ENCODE measurements at places on chromosomes 12 and 14. TPM values are rescaled to one million over a fixed set of nuclear protein-coding genes. Genes with fewer than 3 reads are reported as not detected.
A peak's percentile ranks its signal among the peaks of the same experiment; 100 is the strongest.

DNA sequence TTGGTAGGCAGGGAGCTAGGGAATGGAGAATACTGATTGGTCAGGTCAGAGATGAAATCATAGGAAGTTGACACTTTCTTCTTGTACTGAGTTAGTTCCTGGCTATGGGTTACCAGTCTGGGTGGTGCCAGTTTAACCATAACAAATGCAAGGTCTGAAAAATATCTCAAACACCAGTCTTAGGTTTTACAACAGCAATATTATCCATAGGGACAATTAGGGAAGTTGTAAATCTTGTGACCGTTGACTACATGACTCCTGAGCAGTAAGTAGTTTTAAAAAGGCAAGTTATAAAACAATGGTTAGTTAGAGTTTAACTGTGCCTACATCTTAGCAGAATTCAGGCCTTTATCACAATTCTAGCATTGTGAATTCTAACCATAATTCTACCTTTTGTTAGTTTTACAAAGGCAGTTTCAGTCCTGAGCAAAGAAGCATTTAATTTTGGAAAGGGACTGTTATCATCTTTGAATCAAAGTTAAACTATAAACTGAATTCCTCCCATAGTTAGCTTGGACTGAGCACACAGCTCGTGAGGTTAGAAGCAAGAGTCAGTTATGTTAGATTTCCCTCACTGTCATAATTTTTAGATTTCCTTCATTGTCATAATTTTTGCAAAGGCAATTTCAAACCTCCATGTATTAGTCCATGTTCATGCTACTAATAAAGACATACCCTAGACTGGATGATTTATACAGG lies 19.7 kb upstream of the MON2 start:
- DNase-seq = no peak

The RCOR1 gene
- polyA plus RNA-seq = 1.2 TPM

The SPRING1 gene
- 16.3 TPM for polyA plus RNA-seq

The OAS2 gene
- 25.8 TPM for polyA plus RNA-seq

- DNase-seq = no peak
Measured at GRCh38 chr12:26854031-26854390, 21.0 kb upstream of the ITPR2 start.

The PROX2 gene
- polyA plus RNA-seq = 0.22 TPM

The PTCSC3 gene
- not detected for polyA plus RNA-seq

DNA sequence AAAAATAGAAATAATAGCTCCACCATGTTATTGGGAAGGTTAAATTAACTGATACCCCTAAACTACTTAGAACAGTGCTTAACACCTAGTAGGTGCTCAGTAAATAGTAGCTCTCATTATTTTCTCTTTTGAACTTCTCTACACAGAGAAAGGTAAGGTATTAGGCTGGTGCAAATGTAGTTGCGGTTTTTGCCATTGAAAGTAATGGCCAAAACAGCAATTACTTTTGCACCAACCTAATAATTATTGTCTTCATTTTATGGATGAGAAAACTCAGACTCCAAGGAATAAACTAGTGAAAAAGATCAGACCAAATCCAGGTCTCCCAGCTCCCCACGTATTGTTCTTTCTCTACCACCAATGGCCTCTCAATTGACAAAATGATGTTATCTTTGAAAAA lies 157.2 kb upstream of the TMPO start:
- no peak for DNase-seq

The CYP27B1 gene
- not detected for polyA plus RNA-seq

The HPD gene
- not detected for polyA plus RNA-seq

DNA sequence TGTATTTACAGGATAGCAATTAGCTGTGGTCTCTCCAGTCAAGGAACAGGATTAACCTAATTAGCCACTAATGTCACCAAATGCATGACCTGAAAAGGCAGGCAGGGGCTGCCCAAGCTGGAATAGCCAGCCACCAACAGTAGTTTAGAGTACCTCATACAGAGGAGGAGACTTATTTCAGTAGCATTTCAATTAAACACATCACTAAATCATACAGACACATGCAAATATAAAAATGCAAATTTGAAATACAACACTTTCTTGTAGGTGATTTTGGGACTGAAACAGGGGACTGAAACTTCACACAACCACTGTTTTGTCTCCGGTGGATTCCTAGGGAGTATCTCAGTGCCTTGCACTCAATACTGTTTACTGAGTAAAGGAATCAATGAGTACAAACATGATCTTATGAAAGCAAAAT lies 636 bp upstream of the IFNG-AS1 start:
- no peak for DNase-seq

DNA sequence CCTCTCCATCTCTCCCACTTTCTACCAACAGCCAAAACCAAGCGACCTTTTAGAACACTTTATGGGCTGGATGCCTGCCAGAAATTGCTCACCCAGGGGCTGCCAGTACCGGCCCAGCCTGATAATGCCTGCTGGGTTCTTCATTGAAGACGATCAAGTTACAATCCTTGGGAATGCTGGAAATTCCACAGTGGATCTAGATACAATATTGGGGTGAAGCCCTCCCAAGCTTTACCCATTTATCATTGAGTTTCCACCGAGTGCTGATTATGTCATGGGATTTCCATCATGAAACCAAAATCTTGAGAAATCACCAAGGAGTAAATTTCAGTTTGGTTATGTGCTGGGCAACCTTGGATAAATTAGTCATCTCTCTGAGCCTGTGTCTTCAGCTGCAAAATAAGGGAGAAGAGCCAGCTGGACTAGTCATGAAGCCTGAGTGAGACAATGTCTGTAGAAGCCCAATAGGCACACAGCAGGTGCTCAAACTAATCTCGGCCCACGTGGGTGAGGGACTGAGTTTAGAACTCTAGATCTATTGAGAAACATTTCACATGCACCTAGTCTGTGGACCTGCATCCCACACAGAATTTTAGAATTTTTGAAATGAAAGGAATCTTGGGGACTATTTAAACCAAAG lies 75.5 kb upstream of the CLMN start:
- no peak for DNase-seq

- DNase-seq = no peak
Measured at GRCh38 chr12:63846238-63846967, 1.9 kb downstream of the SRGAP1 start.

The GPRC5D gene
- 0.43 TPM for polyA plus RNA-seq

DNA sequence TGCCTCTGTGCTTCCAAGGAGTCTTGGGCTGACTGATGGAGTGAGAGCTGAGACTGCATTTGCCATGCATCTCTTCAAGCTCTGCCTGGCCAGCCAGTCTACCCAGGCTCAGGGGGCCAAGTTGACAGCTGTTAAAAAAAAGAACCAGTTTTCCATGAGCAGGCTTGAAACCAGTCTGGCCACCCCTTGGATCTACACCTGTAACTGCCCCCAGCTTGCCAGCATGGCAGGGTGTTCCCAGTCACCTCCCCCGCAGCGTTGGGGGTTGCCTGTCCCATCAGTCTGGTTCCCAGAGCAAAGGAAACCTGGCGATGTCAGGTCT lies 202.7 kb downstream of the ZFP36L1 start:
- no peak for DNase-seq

GRCh38 chr12:103102225-103102744 lies 144.8 kb downstream of the ASCL1 start:
- no peak for DNase-seq

DNA sequence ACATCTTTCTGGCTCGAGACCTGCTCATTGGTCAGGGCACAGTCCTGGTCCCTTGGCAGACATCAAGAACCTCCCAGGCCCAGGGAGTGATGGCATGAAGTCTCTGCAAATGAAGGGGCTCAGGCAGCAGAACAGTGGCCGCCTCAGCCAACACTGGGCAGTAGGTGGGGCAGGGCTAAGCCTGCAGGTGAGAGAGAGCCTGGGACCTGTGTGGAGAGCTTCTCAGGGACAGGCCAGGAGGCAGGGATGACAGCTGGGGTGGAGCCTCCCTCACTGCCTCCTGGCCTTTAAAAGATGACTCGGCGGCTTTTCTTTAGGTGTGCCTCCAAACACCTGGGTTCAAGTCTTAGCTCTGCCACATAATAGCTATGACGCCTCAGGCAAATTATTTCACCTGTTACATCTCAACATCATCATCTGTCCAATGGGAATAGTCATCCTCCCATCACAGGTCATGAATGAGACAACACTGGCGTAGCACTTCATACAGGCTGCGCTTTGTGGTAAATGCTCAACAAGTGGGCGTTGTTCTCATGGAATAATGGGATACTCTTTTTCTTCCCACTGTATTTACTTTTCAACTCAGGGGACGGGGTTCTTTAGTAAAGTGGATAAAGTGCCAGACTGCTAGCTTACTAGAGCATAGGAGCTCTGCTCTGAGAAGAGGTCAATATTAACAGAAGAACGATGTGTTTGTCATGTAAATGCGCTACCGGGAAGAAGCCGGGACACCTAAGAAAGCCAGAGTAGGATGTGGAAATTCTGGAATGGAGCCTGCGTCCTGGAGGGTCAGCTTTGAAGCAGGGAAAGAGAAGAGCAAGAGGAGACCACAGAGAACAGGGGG lies 277.4 kb downstream of the FOXN3 start:
- DNase-seq = no peak

DNA sequence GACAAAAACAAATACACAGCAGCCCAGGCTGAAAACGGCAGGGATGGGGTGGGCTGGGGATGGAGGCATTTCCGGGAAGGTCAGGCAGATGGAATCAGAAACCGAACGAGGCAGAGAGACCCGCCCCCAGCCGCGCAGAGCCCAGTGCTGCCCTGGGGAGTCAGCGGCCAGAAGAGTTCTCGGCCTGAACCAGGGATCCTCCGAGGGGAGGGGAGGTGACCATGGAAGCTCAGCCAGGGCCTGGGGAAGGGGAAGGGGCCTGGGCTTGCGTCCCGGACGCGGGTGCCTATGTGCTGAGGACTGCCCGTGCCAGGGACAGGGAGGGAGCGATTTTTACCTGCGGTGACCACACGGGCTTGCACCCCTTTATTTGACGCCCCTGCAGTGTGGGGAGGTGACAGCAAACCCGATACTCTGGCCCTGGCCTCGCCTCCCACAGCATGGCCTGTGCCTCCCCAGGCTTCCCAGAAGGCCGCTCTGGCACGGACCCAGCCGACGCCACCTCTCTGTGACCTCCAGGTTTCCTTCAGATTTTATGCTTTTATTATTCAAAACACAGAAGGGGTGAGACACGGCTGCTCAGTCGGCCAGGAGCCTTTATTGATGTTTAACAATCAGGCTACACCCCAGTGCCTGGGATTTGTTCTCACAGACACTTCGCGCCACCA lies 7.7 kb downstream of the LRCOL1 start:
- DNase-seq = no peak

The PAWR gene
- polyA plus RNA-seq = 0.38 TPM

The SERPINA3 gene
- not detected for polyA plus RNA-seq

GRCh38 chr14:75579882-75580281 lies 1.5 kb downstream of the FLVCR2 start:
- DNase-seq = no peak

The GARIN6 gene
- polyA plus RNA-seq = not detected

The KERA gene
- not detected for polyA plus RNA-seq

The FOXG1 gene
- not detected for polyA plus RNA-seq

The CLSTN3 gene
- polyA plus RNA-seq = 5.8 TPM

GRCh38 chr14:105464501-105464900 lies 10.1 kb upstream of the CRIP2 start:
- DNase-seq = no peak

DNA sequence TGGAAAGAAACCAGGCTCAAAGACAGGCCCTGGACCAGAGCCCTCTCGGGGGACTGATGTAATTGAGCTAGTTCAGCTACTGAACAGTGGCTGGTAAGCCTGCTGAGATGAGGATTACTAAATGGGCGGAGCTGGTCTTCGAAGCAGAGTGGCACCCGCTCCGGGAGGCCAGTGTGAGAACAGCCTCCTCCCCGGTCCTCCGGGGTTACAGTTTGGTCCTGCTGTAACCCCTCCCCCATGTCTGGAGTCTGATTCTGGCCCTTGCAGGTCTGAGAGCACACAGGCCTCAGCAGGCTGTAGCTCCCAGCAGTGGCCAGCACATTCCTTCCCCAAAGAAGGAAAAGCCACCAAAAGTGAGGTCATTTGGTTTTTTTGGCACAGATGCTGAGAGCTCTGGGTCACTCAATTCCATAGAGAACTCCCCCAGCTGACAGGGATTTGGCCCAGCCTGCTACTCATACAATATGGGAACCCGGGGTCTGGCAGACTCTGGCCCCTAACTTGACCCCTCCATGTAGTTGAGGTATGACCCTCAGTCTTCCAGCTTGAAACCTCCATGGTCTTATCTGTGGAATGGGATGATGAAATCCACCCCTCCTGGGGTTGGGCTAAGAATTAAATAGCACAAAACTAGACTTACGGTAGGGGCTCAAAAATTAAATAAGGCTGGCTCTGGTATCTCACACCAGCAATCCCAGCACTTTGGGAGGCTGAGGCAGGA lies 39.0 kb downstream of the ACTN1 start:
- DNase-seq = no peak

The CIROP gene
- not detected for polyA plus RNA-seq

GRCh38 chr12:119803381-119803791 lies 73.7 kb downstream of the CIT start:
- no peak for DNase-seq

GRCh38 chr14:95240859-95241813 lies 78.6 kb downstream of the CLMN start:
- DNase-seq = no peak

DNA sequence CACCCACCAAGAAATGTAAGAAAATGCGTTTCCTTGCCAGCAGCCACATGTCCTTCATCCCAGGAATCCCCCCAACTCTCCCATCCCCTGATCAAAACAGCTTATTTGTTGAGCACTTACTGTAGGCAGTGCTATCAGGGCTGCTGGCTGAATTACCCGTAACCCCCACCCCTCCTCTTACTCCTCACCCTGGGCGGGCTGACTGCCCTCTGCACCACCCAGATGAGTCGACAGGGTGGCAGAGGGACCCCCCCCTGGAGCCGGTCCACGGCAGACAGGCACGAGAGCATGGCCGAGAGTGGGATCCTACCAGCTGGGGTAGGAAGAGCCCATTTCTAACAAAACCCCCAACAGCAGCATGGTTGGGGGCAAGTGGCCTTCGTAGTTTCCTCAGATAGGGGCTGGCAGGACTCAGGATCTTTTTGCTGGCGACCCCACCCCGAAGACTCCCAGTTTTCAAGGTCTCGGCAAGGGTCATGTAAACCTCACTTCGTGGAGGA lies 1.1 kb upstream of the RHOF start:
- no peak for DNase-seq

GRCh38 chr12:92297932-92298696 lies 152.5 kb upstream of the BTG1 start:
- DNase-seq = peak; percentile 2

- no peak for DNase-seq
Measured at GRCh38 chr12:87254381-87255030, 774.7 kb downstream of the C12orf50 start.

Data from naive thymus-derived CD8-positive, alpha-beta T cell (primary cell).